ENCODE measurements at places on chromosomes 7 and 10.

DNA sequence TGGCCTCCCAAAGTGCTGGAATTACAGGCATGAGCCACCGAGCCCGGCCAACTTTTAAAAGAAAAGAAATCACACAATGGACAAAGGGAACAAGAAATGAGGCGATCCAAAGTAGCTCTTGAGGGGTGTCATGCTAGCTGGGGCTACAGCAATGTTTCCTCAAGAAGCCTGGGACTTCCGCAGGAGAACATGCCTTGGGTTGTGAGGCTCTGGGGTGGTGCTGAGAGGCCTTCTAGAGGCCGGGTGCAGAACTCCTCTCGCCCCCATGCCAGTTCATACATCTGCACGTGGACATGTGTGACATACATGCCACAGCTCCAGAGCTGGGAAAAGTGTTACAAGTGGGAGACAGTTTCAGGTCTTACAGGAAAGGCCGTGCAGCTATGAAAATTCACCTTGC, 238.2 kb downstream of the SKAP2 start:
- no peak for DNase-seq

DNA sequence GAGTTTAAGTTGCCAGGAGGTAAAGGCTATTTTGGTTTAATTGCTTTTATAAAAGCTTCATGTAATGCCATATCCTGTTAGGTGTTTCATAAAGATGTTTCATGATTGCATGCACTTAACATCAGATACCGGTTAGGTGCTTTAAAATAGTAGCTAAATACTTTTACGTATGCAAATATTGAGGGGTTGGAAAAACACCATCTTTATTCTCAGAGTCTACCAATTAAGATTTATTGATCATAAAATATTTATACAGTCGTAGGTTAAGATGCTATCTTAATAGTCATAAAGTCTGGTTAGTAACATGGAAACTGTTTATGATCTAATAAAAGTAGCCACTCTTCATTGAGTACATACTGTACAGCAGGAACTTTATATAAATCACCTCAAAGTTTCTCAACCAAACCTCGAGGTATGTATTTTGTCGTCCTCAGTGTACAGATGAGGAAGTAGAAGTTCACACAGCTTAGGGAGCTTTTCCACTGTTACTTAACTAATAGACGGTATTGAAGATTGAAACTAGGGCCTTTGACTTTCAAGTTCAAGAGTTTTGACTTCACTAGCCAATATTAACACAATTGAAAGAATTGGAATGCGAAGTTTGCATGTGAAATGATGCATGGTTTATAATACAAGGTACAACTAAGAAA, 897.1 kb downstream of the GATA3 start:
- no peak for DNase-seq

- no peak for DNase-seq
Measured at GRCh38 chr7:90320801-90321494, at the start of gene FAM237B. Gene FAM237B, minus strand, starts transcription at chr7:90321304. Its CDS starts 1,556 bp downstream, at chr7:90319748.

DNA sequence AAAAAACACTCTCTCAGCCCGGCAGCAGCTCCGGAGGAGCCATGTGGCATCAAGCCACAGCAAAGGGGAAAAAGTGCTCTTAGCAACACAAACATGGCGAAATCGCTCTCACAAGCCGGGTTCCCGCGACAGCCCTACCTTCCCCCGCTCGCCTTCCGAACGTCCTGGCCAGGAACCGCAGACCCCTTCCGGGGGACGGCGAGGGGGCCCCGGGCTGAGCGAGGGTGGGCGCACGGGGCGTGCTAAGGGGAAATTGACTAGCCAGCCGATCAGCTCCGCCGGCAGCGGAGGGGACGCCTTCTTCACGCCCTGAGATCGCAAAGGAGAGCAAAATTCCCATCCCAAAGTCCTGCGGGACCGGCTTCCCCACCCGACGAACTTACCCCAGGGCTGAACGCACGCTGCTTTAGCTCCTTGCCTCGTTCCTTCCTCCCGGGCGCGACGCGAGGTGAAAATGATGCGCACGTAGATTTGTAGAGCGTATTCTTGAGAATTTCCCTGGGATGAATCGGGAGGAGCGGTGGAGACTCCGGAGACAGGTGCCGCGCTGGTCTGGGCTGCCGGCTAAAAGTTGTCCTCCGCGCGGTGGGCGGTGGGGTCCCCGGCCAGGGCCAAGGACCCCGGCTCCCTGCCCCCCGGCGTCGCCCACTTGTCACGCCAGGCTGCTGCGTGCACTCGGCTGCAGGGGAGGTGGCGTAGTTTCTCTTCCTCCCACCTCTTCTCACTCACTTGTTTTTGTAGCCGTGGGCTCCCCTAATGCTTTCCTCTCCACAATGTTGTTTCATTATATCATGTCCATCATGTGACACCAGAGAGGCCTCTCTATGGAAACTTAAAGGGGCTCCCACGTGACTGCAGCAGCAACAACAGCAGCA, 220.1 kb upstream of the MKLN1 start:
- DNase-seq, result peak; percentile 86

DNA sequence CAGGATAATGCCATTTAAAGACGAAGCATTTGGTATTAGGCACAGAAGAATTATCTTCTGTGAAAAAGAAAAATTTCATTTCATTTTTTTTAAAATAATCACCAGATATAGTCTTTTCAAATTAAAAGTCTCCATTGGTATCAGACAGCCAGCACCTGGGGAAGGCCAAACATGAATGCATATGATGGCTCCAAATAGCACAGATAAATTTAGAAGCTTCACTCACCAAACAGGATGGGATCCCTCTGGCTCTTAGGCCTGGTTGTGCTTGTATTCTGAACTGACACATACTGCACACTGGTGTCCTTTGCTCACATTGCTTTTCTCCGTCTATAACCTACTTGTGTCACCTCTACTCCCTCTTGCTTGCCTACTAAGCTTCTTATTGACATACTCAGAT, 169.5 kb upstream of the CHRM2 start:
- no peak for DNase-seq

DNA sequence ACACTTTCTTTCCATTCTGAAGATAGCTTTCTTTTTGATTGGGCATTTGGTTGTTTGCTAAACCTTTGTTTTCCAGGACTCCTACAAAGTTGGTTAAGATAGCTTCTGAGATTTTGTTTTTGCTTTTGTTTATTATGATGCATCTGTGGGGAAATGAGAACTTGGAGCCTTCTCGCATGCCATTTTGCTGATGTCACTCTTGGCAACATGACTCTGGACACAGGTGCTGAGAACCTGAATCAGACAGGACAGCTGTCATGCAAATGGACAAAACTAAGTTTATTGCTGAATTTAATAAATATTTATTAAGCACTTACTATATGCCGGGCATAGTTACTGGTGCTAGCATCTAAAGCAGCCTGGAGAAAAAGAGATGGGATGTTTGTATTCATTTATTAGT, 274.1 kb downstream of the ZEB1 start:
- no peak for DNase-seq

GRCh38 chr7:150820578-150821198, 20.1 kb downstream of the TMEM176A start:
- DNase-seq, result no peak

DNA sequence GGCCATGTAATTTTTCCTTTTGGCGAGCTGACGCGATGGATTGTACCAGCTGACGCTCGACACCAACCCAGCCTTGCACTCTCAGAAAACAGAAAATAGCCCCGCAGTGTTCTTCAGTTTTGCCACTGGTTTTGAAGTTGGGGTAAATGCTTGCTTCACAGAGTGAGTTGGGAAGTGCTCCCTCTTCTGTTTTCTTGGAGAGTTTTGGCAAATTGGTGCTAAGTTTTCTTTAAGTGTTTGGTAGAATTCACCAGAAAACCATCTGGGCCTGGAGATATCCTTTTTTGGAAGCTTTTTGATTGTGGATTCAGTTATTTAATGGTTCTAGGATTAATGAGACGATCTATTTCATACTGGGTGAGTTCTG, 252.8 kb downstream of the ELFN1 start:
- no peak for DNase-seq

GRCh38 chr7:116224492-116225098, 14.3 kb downstream of the TES start:
- DNase-seq, result no peak

DNA sequence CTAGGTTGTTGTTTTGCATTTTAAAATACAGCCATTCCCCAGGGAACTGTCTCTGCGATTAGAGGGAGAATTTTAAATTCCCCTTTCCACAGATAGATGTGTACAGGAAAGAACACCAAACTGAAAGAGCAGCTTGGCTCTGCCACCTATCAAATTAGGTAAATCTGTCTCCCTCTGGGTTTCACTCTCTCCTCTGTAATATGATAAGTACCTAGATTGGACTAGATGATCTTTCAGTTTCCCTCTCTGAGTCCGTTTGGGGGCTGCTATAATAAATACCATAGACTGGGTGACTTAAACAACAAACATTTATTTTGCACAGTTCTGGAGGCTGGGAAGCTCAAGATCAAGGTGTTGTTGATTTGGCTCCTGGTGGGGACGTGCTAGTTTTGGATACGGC, 186.0 kb downstream of the KIF20B start:
- DNase-seq, result no peak

GRCh38 chr7:147579148-147579547, 1011.4 kb upstream of the C7orf33 start:
- DNase-seq, result no peak

- no peak for DNase-seq
Measured at GRCh38 chr10:35339942-35340341, 3.6 kb downstream of the CCNY start.

GRCh38 chr10:91519899-91520514, 109.9 kb downstream of the HECTD2 start:
- DNase-seq, result no peak

DNA sequence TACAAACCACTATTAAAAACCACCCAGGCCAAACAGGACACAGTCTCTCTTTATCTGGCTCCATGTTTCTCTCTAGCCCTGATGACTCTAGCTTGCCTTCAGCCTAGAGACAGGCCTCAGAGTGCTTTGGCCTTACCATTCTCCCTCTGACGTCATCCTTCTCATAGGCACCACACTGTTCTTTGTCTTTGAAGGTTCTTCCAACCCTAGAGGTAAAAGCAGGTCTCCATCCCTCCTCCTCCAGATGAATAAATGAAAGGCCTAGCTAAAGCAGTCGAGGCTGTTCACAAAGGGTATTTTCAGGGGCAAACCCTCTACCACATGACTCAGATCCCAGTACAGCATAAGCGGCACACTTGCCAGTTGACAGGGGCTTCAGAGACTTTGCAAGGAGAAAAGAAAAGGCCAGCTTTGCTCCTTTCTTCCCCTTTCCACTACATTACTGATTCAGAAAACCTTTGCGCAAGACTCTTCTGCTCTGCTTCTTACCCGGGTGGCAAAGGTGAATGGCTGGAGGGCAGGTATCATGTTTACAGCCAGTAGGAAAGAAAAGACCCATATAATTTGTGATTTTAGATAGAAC, 14.8 kb downstream of the NFE2L3 start:
- DNase-seq, result no peak

DNA sequence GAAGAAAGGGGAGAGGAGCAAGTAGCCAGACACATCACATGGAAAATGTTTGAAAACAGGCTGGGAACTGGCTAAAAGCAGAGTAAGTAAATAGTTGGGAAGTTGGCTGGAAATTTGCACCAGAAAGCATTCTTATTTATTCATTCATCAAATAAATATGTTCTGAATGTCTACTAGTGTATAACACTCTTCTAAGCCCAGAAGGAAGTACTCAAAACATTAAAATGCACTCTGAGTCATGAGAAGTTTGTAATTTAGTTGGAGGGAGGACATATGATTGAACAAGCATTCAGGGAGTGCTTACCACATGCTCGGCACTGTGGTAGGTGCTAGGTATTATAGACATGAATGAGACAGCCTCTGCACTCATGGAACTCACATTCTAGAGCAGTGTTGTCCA, 37.0 kb upstream of the CNNM1 start:
- DNase-seq, result no peak

- DNase-seq, result no peak
Measured at GRCh38 chr7:136148920-136149319, 171.8 kb upstream of the MTPN start.

- no peak for DNase-seq
Measured at GRCh38 chr7:10015687-10016086, 958.0 kb upstream of the PHF14 start.

DNA sequence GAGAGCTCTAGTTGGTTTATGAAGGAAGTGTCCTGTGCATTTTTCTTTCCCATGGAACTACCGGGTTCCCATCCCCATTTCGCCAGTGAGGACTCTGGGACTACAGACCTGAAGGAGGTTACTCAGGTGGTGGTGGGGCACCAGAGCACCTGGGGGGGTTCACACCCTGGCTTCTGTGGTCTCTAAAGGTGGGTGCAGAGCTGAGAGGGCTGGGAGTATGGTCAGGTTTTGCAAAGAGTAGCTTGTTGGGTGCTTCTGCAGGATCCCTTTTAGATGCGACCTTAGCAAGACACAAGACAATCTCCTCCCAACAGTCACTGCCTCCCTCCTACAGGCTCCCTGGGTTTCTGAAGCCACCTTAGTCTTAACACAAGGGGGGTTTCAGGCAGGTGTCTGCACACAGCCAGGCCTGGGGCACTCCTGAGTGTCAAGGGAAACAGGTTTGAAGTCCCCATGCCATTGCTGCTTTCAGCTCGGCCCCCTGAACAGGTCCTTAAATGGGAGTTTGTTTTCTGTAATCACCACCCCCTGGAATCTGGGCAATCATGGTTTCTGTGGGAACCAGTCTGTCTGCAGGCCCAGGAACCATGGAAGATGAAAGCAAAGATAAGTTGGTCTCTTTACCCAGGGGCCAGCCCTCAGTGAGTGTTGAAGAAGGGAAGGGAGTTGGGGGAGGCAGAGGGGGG, 9.9 kb upstream of the CXCL12 start:
- DNase-seq, result no peak

DNA sequence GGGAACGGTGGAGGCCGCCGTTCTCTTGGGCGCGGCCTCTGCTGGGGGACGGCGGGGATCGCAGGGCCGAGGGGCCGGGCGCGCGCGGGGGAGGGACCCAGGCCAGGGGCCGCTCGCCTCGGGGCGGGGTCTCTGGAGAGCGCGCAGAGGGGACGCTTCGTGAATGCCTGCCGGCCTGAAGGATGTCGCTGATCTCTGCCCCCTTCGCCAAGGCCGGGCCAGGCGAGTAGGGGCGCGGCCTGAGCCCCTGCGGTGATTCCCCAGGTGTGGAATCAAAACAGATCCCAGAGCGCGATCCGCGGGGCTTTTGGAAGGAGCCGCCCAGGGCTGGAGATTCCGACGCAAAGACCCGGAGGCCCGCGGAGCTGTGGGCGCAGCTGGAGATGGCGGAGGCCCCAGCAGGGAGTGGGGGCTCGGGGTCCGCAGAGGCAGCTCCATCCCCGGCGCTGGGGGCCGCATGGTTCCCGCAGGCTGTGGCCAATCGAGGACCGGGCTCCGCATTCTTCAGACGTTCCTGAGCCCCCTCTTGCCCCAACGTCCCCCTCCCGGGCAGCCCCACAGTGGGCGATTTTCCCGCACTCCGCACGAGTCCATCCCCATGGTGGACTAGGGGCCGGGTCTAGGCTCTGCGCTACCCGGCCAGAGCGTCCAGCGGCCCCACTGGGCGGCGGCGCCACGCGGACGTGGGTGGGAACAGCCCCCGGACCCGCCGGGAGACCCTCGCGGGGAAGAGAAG, 166.0 kb downstream of the ACTR3B start:
- no peak for DNase-seq
